ENCODE measurements at places on chromosomes 7 and 10.

- DNase-seq, result no peak
These were observed 185.2 kb downstream of the PRPF18 start for GRCh38 chr10:13771992-13772391.

- DNase-seq, result peak; percentile 36
These were observed 9.4 kb downstream of the SH3PXD2A start for GRCh38 chr10:103845972-103846371.

GRCh38 chr10:76298329-76298728 lies 866.9 kb downstream of the LRMDA start:
- no peak for DNase-seq

DNA sequence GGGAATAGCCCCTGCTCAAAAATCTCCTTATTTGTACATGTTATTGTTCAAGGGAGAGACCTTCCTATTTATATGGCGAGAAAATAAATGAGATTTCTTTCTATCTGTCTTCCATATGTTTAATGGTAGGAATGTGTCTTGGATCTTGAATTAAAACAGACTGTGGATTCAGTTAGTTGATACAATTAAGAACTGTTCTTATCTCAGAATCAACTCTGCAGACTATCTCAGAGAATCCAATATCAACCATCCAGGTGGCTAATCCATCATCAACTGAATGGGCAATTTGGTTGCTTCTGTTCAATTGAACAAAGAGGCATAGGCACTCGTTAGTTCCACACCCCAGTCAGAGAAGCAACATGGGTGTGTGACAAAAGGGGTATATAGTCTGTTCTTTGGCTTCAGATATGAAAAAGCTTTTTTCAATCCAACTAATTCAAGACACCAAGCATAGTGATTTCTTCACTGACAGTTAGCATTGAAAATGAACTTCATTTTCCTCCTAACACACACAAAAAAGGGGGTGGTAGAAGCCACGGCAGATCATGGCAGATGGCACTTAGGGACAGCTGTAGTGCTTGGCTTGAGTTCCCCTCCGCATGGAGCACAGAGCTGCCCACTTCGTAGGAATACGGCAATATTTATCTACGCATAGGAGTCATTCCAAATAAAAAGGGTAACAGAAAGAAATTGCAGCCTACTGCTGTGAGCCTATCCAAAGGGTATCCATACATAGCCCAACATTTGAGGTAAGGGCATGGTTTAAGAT lies 135.9 kb downstream of the KIAA1217 start:
- DNase-seq, result no peak

DNA sequence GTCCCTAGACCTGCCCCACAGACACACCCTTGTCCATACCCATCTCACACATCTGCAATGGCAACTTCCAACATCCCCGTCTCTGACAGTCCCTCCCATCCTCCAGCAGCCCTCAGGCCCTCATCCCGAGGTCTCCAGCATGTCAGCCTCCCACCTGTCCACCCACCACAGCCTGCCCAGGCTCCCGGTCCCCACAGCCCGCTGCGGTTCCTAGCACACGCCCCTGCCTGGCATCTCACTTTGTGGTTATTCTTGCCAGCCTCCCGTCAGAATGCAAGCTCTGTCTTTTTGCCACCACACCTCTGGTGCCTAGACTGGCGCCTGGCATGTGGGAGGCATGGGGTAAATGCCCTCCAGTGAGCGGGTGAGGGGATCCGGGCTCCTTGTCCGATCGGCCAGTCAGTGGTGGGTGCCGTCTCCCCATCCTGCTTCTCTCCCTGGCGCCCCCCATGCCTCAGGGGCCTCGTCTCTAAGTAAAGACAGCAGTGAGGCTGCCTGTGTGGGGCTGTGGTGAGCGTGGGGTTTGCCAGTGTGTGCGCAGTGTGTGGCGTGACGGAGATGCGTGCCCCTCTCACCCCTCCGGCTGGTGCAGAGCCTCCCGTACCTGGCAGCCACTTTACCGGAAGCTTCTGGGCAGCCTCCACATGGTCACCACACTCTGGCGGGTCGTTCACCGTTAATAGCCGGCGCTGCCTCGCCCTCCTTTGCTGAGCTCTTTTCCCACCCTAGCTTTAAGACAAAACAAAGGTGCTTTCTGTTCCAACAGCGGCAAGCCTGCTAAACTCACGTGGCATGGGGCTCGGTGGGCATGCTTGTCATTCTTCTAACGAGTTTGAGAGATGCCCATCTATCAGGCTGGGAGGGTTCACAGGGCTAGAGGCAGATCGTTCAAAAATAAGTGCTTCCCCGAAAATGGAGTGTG lies 28.5 kb upstream of the TTYH3 start:
- DNase-seq, result no peak

GRCh38 chr7:29100924-29101323 lies 45.4 kb downstream of the CPVL start:
- no peak for DNase-seq

DNA sequence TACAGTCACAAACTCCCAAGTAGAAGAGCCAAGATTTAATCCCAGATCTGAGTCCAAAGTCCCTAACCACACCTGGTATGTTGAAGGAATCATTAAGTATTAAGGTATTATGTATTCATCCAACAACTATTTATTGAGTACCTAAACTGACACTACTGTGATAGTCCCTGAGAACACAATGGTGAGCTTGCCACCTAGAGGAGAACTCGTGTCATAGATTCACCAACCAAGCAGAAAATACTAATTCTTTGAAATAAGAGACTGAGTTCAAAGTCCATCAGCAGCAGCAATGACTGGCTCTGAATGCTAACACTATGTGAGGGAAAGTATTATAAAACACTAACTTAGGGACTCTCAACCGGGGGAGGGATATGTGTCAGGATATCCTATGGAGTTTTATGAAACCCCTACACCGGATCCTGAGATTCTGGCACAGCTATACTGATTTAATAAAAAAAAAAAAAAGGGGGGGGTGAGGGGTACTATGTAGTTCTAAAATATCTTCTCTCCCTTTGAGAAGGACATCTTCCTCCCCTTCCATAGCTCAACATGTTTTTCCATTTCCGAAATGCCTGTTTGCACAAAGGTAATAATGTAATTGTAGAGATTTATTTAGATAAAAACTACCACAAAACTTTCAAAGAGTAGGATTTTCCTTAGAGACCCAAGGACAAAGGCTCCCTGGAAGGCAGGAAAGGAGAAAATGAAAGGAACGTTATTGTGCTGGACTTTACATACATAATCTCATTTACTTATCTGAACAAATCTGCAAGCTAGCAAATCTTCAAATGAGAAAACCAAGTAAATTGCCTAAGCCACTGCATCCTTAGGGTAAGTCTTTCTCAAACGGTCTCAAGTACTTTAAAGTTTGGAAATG lies 1.6 kb downstream of the NCOA4 start:
- DNase-seq, result peak; percentile 70

- no peak for DNase-seq
These were observed 164.5 kb upstream of the SMIM30 start for GRCh38 chr7:113282875-113283274.

GRCh38 chr7:13155188-13155587 lies 467.8 kb downstream of the ARL4A start:
- no peak for DNase-seq

DNA sequence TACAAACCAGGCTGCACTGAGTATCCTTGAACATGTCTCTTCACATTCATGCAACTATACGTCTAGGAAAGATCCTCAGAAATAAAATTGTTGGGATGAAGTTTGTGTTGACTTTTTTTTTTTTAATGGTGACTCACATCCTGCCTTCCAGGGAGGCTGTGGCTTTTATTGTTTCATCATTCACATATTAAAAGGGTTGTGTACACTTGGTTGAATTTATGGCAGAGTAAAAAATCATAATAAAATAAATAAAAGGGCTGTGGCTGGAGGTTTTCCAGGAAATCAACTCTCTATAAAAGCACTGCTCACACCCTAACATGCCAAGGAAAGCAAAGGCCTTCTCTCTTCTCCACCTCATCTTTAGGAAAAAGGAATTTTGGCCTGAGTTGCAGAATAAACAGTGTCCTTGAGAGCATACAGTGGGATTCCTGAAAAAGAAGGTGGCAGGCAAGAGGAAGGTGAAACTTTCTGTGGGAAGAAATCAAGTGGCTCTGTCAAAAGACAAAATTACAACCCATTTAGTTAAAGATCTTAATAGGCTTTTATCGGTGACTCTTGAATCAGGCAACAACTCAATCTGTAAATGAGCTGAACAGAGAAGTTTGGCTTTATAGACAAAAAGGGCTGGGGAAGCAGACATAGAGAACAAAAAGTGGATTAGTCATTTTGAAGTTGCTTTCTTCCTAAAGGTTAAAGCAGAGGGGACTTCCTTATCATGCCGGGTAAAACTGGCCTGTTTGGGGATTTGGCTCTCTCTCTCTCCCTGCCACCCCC lies 41.6 kb upstream of the FHIP2A start:
- DNase-seq, result no peak

DNA sequence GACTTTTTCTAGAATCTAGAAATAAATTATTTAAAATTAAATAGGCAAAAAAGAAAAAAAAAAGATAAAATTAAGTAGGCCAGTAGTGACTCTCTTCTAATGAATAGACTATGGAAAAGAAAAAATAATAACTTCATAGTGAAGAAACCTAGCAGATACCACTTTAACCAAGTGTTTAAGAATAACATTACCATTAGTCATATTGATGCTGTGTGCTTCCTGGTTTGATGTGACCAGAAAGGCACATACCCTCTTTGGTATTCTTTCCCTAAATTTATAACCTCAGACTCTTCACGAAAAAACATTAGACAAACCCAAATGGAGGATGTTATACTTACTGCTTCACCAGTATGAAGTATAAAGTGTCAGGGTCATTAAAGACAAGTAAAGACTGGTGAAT lies 42.6 kb downstream of the KIF20B start:
- DNase-seq, result no peak

GRCh38 chr10:121185816-121186455 lies 334.8 kb downstream of the WDR11 start:
- no peak for DNase-seq

- DNase-seq, result no peak
These were observed 38.1 kb upstream of the CCDC6 start for GRCh38 chr10:59944339-59944935.

DNA sequence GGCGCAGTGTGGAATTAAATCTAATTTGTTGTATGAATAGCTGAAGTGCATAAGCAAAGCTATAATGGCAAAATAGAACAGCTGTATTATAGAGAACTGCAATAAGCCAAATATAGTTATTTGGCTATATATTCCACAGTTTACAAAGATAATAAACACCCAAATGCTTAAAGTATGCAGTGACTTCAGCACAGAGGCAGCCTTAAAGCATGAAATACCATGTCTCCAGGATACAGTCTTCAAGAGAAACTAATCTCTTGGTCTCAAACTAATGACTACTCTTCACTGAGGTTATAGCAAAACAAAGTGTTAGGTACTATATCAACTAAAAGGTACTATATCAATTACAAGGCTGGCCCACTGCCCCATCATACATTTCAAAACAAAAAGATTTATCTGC lies 48.0 kb downstream of the NT5C2 start:
- DNase-seq, result no peak

DNA sequence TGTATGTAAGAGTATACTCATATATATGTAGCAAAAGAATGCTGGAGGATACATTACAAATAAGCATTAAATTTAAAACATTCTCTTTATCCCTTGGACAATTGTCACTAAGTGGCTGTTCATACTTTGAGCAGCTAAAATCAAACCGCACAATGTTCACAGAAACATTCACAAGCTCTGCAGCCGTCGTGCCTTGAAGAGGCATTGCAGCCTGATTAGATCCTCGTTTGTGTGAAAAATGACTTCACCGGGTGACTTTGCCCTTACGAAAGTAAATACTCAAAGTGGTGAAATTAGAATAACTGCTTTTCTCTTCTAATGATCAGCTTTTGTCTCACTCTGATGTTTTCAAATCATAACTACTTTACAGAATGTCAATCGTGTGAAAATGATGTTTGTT lies 319.0 kb downstream of the GFRA1 start:
- DNase-seq, result no peak

GRCh38 chr7:68432585-68432984 lies 1165.7 kb upstream of the AUTS2 start:
- DNase-seq, result no peak

DNA sequence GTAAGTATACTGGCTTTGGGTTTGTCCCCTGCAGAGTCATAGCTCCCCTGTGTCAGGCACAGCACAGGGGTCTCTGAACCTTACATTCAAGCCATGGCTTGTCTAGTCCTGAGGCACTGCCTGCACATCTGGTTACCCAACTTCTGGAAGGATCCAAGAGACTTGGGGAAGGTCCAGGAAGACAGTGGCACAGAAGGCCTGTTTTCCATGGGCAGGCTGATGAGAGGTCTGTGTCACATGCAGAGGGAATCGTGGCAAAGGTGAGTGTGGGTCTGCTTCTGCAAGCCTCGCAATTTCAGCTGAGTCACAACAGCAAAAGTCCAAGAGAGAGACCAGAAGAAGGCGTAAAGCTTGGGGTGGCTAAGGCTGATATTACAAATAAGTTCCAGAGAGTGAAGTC lies 28.4 kb upstream of the BMPR1A start:
- DNase-seq, result no peak

- no peak for DNase-seq
These were observed 101.2 kb upstream of the KLF6 start for GRCh38 chr10:3886191-3886590.

- DNase-seq, result no peak
These were observed 8.3 kb downstream of the ANKRD7 start for GRCh38 chr7:118232837-118233236.

- DNase-seq, result peak; percentile 4
These were observed 165.1 kb downstream of the AHR start for GRCh38 chr7:17463511-17464085.

DNA sequence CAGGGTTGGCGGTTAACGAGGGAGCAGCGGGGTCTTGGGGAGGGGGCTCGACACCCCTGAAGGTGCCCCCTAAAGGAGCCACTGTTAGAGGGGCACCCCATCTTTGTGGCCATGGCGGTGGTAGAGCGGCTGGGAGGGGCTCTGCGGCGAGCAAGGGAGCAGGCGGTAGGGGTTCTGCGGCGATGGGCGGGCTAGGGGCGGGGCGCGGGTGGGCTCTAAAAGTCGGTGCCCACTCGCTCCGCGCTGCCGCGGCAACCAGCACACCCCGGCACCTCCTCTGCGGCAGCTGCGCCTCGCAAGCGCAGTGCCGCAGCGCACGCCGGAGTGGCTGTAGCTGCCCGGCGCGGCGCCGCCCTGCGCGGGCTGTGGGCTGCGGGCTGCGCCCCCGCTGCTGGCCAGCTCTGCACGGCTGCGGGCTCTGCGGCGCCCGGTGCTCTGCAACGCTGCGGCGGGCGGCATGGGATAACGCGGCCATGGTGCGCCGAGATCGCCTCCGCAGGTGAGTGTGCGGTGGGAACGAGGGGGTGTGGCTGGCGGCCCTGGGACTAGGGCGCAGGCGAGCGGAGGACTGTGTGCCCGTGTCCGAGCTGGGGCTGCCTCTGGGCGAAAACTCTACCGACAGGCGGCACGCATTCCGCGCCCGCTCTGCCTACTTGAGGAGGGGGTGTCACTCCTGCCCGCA lies at the start of gene MEST:
Gene MEST, plus strand, starts transcription at position 245 of the 682 bp plus-strand sequence. Its CDS starts 229 bp downstream, at position 474.
- DNase-seq, result no peak

Data from CD4-positive, alpha-beta memory T cell (primary cell).